ENCODE measurements at places on chromosomes 4 and X.

- no peak for DNase-seq
These were observed 15.6 kb downstream of the MAEA start for GRCh38 chr4:1305261-1305711.

DNA sequence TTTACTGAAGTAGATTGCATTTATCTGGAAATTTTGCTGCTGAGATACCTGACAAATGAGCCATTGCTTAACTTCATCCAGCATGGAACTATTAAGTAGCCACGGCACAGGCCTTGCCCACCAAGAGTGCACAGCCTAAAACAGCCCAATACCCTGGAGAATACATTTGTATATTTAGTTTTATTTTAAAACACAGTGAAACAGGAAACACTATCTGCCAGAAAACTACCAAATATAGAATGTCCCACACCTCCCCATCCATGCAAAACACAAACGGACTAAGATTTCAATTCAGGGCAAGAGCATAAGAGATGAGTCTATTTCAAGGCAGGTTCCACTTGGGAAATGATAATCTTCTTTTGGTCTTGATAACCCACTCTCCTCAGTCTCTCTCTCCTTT, 57.1 kb downstream of the MAML3 start:
- no peak for DNase-seq

- no peak for DNase-seq
These were observed 70.4 kb downstream of the OR13H1 start for GRCh38 chrX:131614241-131614640.

GRCh38 chr4:39047681-39048080, 14.4 kb upstream of the KLHL5 start:
- DNase-seq = no peak

DNA sequence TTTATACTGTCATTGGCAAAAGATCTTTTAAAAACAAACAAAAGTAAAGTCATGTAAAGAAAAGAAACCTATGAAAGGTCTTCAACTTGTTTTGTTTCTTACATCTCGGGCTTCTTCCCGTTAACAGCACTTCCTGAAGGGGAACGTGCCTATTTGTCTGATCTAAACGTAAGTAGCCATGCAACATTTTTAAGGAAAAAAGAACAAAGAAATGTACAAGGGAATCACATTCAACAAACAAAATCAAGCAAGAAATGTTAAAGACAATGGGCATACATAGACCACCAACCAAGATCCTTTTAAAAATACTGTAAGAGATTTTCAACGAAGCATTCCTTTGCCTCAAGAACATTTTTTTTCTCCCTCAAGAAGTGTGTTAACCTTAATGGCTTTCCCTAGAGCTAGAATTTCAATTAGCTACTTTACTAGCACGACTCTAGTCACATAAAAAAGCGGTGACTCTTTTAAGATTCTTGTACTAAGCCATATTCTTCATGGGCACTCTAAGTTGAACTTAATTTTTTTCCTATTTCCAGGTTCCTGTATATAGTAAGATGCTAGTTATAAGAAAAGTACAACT, 112.0 kb upstream of the TTC29 start:
- DNase-seq = no peak

- no peak for DNase-seq
These were observed 64.5 kb downstream of the FAM9B start for GRCh38 chrX:8969378-8969777.

DNA sequence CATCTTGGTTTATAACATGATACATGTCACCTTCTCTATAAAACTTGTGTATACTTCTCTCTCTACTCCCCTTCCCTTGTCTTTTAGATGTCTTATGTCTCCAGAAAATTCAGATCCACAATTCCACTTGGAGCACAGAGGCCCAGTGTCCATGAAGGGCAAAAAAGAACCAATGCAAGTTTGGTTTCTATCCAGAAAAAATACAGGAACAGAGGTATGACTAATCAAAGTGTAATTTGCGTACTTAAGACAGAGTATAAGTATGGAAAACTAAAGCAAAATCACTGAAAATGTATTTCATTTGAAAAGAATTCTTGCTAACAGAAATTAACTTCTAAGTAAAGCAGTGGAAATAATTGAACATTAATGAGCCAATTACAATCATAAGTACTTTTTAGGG, 46.2 kb downstream of the GUCY1B1 start:
- no peak for DNase-seq
